ENCODE measurements at places on chromosomes 1 and 21. TPM values are rescaled to one million over a fixed set of nuclear protein-coding genes. Genes with fewer than 3 reads are reported as not detected.

TRAF3IP3 gene
- 257 TPM for total RNA-seq

ELAVL4 gene
- total RNA-seq: not detected

DNA sequence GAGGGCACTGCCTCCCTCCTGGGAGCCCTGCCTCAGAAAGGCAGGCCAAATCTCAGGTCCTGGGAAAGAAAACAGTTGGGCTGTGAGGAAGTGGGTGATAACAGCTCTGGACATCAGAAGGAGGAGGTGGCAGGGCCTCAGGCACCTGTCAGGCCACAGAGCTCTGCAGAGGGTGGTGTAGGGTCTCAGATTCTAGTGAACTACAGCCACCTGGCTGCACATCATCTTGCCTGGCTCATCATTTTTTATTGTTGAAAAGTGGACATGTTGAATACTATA, 15.3 kb upstream of the ZNF678 start:
- no peak for DNase-seq

GRCh38 chr1:94342416-94342815, 75.8 kb upstream of the ABCD3 start:
- no peak for DNase-seq

DNA sequence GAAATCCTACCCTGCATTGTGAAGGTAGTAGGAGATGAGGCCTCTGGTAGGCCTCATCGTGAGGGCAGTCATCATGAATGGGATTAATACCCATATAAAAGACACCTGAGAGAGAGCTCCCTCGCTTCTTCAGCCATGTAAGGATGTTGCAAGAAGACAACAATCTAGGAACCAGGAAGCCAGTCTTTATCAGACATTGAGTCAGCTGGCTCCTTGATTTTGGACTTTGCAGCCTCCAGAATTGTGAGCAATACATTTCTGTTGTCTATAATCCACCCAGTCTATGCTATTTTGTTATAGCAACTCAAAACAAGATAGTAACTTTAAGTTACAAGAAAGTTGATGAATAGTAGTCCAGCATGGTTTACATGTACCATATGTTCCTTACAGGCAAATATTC, 208.5 kb downstream of the KCNT2 start:
- no peak for DNase-seq

- DNase-seq: peak; percentile 90
Measured at GRCh38 chr1:904310-904950, 19.3 kb upstream of the SAMD11 start.

DNA sequence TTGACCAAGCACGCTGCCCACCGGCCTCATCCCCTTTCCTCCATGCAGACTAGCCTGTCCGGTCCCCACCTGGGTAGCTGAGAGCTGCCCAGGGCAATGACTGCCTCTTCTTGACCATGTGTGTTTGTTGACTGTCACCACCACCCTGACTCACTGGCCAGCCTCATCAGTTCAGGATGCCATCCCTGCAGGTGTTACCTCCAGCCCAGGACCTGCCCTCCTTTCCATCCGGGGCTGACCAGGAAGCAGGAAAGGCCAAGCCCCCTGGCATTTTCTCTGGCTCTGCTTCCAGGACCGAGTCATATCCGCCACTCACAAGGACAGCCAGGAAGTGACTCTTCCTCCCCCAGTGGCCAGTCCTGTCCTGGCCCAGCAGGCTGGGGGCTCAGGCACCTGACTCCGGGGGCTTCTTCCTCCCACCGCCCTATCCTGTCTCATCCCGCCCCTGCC, 17.1 kb downstream of the EPHA2 start:
- DNase-seq: no peak

DNA sequence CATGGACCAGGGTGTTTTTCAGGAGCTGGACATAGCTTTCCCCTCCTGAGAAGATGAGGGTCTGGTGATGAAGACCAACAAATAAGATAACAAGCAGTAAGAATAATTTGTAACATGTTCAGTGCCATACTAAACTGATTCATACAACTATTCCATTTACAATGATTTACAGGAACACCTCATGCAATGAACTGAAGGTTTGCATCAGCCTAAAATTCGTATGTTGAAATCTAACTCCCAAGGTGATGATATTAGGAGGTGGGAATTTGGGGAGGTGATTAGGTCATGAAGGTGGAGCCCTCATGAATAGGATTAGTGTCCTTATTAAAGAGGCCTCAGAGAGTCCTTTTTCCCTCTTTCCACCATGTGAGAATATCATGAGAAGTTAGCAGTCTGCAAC, 15.9 kb upstream of the NIBAN1 start:
- no peak for DNase-seq

Measured in B cell (primary cell).